ENCODE measurements at places on chromosomes 7 and 10. TPM values are rescaled to one million over a fixed set of nuclear protein-coding genes. Genes with fewer than 3 reads are reported as not detected.

FGL2 gene
- 0.14 TPM for total RNA-seq

SH2D4B gene
- 0.29 TPM for total RNA-seq

OR2A7 gene
- 0.22 TPM for total RNA-seq

CBLL1 gene
- 35.0 TPM for total RNA-seq

RNF32 gene
- total RNA-seq = 0.14 TPM

DDX56 gene
- 41.4 TPM for total RNA-seq

PRSS37 gene
- not detected for total RNA-seq

SORCS3 gene
- total RNA-seq = not detected

PTPRE gene
- 21.6 TPM for total RNA-seq

CAMK1D gene
- 5.7 TPM for total RNA-seq

TBXAS1 gene
- total RNA-seq = 0.66 TPM

ABI1 gene
- total RNA-seq = 73.4 TPM

ANKRD7 gene
- total RNA-seq = 0.22 TPM

SAMD9 gene
- 35.1 TPM for total RNA-seq

UPK3BL2 gene
- total RNA-seq = 1.3 TPM

SFTPA1 gene
- not detected for total RNA-seq

MRPS24 gene
- total RNA-seq = 103 TPM

DOCK1 gene
- 84.5 TPM for total RNA-seq

MALRD1 gene
- not detected for total RNA-seq

SUN1 gene
- total RNA-seq = 248 TPM

PCLO gene
- under 0.01 TPM for total RNA-seq

PTPN20 gene
- total RNA-seq = 0.72 TPM

GJD4 gene
- total RNA-seq = not detected

CUBN gene
- 3.7 TPM for total RNA-seq

AKR1D1 gene
- total RNA-seq = not detected

CCDC3 gene
- total RNA-seq = under 0.01 TPM

AGMO gene
- total RNA-seq = 0.22 TPM

CABCOCO1 gene
- total RNA-seq = 0.14 TPM

CHN2 gene
- total RNA-seq = 0.29 TPM

NEUROG3 gene
- not detected for total RNA-seq

SCART1 gene
- 3.1 TPM for total RNA-seq

PCDH15 gene
- total RNA-seq = not detected

PSD gene
- 2.3 TPM for total RNA-seq

GBX1 gene
- total RNA-seq = not detected

ERV3-1 gene
- 10.9 TPM for total RNA-seq

GIMAP6 gene
- total RNA-seq = not detected

GSTO2 gene
- 0.22 TPM for total RNA-seq

EN2 gene
- total RNA-seq = not detected

EEPD1 gene
- total RNA-seq = 3.1 TPM

TECPR1 gene
- 18.4 TPM for total RNA-seq

PODXL gene
- 0.88 TPM for total RNA-seq

ANKRD22 gene
- total RNA-seq = not detected

PDE1C gene
- 0.22 TPM for total RNA-seq

ELN gene
- total RNA-seq = 0.86 TPM

SLC13A1 gene
- total RNA-seq = not detected

CLDN12 gene
- 79.7 TPM for total RNA-seq

TMEM248 gene
- 112 TPM for total RNA-seq

ACBD7 gene
- total RNA-seq = not detected

TMED4 gene
- total RNA-seq = 186 TPM

PLAC9 gene
- total RNA-seq = 0.29 TPM

MYL10 gene
- not detected for total RNA-seq

PKD2L1 gene
- total RNA-seq = not detected

TFPI2 gene
- 1,118 TPM for total RNA-seq

SPDYE5 gene
- not detected for total RNA-seq

SFRP5 gene
- not detected for total RNA-seq

OGDH gene
- total RNA-seq = 172 TPM

VIPR2 gene
- not detected for total RNA-seq

ATP6V0A4 gene
- total RNA-seq = 0.14 TPM

C10orf53 gene
- not detected for total RNA-seq

CLDN4 gene
- total RNA-seq = not detected
